ENCODE measurements at places on chromosomes 11 and 22. TPM values are rescaled to one million over a fixed set of nuclear protein-coding genes. Genes with fewer than 3 reads are reported as not detected.
A peak's percentile ranks its signal among the peaks of the same experiment; 100 is the strongest.

ACRV1 gene
- total RNA-seq, result not detected

PLA2G3 gene
- total RNA-seq, result not detected

RAB38 gene
- total RNA-seq, result not detected

CABP7 gene
- 0.11 TPM for total RNA-seq

ANKK1 gene
- 4.6 TPM for total RNA-seq

GRAP2 gene
- 202 TPM for total RNA-seq

DNA sequence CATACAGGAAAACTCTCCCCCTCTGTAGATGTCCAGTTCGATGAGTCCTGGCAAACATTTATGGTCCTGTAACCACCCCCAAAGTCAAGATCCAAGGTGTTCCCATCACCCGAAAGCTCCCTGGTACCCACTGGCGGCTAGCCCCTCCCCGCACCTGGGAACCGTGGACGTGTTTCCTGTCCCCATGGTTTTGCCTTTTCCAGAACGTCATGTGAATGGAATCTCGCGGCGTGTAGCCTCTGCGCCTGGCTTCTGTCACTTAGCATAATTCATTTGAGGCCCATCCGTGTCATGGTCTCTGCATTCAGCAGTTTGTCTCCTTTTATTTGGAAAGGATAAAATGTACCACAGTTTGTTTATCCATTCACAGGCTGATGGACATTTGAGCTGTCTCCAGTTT, 106.3 kb downstream of the KCNQ1 start:
- peaks cover 24% of the 10 kb centered on the region for H3K4me1 ChIP-seq
- no peak for DNase-seq
- no peak overlapping the region for H3K4me3 ChIP-seq
- H3K27me3 ChIP-seq, result no peaks in the 10 kb centered on the region
- H3K36me3 ChIP-seq, result no peaks in the 10 kb centered on the region

DNA sequence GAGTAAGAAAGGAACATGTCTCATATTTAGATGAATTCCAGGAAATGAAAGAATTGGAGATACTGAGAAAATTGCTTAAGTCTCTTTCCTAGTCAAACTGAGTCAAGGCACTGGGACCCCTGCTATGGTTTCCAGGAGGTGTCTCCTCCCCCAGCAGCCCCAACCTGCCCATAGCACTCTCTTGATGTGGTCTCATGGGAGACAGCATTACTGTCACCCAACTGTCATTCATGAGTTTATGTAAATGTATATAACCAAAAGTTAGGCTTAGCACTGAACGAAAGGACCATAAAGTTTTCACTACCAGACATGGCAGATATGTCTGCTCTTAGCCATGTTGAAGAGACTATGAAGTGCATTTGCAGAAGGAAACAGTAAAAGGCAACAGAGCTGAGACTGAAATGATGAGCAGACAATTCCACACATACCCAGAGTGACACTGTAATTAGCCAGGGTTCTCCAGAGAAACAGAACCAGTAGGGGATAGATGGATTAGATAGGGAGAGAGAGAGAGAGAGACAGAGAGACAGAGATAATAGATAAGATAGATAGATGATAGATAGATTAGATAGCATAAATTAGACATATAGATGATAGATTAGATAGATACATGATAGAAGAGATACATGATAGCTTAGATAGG, 328.1 kb downstream of the BRD1 start:
- no peaks in the 10 kb centered on the region for H3K4me1 ChIP-seq
- DNase-seq, result no peak
- H3K36me3 ChIP-seq, result peaks cover 14% of the 10 kb centered on the region

- no peaks in the 10 kb centered on the region for H3K27me3 ChIP-seq
- DNase-seq, result no peak
- H3K4me3 ChIP-seq, result no peak overlapping the region
- H3K4me1 ChIP-seq, result peaks cover 72% of the 10 kb centered on the region
- peaks cover 9% of the 10 kb centered on the region for H3K36me3 ChIP-seq
Observed at GRCh38 chr11:77806993-77807392, 13.5 kb downstream of the RSF1 start.

- H3K4me3 ChIP-seq, result no peak overlapping the region
- DNase-seq, result no peak
- no peaks in the 10 kb centered on the region for H3K27me3 ChIP-seq
- no peak overlapping the region for H3K27ac ChIP-seq
Observed at GRCh38 chr11:20415432-20415831, 27.9 kb downstream of the PRMT3 start.

- no peaks in the 10 kb centered on the region for H3K36me3 ChIP-seq
- no peaks in the 10 kb centered on the region for H3K4me1 ChIP-seq
- H3K4me3 ChIP-seq, result no peak overlapping the region
- no peak overlapping the region for H3K27ac ChIP-seq
Observed at GRCh38 chr22:20145832-20146223, 5.0 kb downstream of the CCDC188 start.

GRCh38 chr11:3091846-3092602, 34.8 kb upstream of the CARS1 start:
- H3K4me3 ChIP-seq, result no peak overlapping the region
- peaks cover 2% of the 10 kb centered on the region for H3K4me1 ChIP-seq
- no peaks in the 10 kb centered on the region for H3K27me3 ChIP-seq
- DNase-seq, result peak; percentile 44

- H3K4me1 ChIP-seq, result no peaks in the 10 kb centered on the region
- DNase-seq, result no peak
- no peaks in the 10 kb centered on the region for H3K36me3 ChIP-seq
- H3K4me3 ChIP-seq, result no peak overlapping the region
Observed at GRCh38 chr11:103545551-103545950, 436.3 kb downstream of the DYNC2H1 start.

GRCh38 chr11:82529936-82530335, 203.7 kb downstream of the FAM181B start:
- H3K4me1 ChIP-seq, result no peaks in the 10 kb centered on the region
- no peak for DNase-seq
- H3K36me3 ChIP-seq, result no peaks in the 10 kb centered on the region
- no peak overlapping the region for H3K4me3 ChIP-seq
- peaks cover 4% of the 10 kb centered on the region for H3K27me3 ChIP-seq

GRCh38 chr11:126893796-126894195, 106.8 kb downstream of the KIRREL3 start:
- no peak overlapping the region for H3K27ac ChIP-seq
- H3K4me1 ChIP-seq, result no peaks in the 10 kb centered on the region
- no peak overlapping the region for H3K4me3 ChIP-seq
- no peaks in the 10 kb centered on the region for H3K36me3 ChIP-seq

DNA sequence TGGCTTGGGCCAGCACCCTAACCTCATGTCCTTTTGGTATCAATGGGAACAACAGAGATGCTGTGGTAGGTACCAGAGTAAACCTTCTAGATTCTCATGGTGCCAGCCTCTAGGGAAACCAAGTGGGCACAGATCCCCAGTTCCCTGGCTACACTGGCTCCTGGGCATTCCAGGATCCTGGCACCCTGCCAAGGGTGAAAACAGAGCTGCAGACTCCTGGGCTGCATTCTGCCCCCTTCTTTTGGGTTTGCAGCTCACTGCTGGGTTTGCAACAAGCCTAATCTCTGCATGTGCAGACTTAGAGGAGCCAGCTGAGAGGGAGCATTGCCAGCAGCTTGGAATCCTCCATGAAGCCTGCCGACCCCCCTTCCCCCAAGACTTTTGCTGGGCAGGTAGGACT, 30.6 kb downstream of the PRDM11 start:
- no peaks in the 10 kb centered on the region for H3K36me3 ChIP-seq
- DNase-seq, result no peak
- H3K27me3 ChIP-seq, result peaks cover 17% of the 10 kb centered on the region
- peaks cover 14% of the 10 kb centered on the region for H3K4me1 ChIP-seq
- H3K4me3 ChIP-seq, result no peak overlapping the region

DNA sequence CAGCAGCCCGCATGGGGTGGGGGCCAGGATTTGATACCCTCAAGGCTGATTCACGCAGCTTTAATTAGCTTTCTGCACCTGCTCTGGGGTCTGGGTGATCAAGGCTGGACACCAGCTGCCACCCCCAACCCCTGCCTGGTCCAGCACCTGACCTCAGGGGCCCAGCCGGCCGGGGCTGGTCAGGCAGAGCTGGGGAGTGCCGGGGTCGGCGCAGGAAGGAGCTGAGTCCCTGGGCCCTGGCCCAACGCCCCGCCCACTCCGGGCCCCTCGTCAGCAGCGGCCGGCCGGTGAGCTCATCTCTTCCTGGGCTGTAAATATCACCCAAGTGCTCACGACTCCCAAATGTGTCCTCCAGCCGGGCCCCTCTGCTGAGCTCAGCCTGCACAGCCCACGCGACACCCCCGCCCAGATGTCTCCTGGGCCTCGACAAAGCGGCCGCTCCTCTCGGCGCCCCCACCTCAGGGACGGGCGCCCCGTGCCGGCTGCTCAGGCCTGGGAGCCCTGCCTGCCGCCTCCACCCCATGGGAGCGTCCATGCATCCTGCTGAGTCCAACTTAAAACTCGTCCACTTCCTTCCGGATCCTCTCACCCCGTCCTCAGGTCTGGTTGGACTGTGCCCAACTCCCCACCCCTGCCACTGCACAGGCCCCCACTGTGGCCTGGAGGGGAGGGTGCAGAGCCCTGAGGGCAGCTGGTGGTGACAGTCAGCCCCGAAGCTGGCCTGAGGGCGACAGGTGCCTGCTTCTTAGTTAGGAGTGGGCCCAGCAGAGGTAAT, 29.0 kb downstream of the RTN4R start:
- no peaks in the 10 kb centered on the region for H3K36me3 ChIP-seq
- no peaks in the 10 kb centered on the region for H3K27me3 ChIP-seq
- H3K4me1 ChIP-seq, result peaks cover 41% of the 10 kb centered on the region
- H3K27ac ChIP-seq, result peak overlapping the region; percentile 89
- H3K4me3 ChIP-seq, result peak overlapping the region; percentile 59

GRCh38 chr22:27399161-27399560, 402.4 kb downstream of the MN1 start:
- H3K36me3 ChIP-seq, result no peaks in the 10 kb centered on the region
- H3K4me3 ChIP-seq, result no peak overlapping the region
- H3K27ac ChIP-seq, result no peak overlapping the region
- H3K27me3 ChIP-seq, result peaks cover 15% of the 10 kb centered on the region
- peaks cover 4% of the 10 kb centered on the region for H3K4me1 ChIP-seq
- DNase-seq, result no peak

DNA sequence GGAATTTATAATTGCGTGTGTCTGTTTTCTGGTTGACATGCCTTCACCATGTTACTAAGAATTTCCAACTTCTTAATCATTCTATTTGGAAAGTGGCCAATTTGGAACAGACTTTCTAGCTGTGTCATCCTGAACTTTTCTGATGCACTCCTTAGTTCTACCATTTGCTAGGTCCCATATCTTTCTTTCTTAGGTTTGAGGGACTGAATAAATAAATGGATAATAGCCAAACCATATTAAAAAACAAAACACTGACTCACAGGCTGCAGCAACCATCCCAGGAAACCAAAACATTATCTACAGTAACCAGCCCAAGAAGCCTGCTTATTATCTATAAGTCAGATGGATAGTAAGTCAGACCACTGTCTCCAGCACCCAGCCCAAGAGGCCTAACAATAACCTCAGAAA, 57.5 kb upstream of the PLET1 start:
- H3K4me3 ChIP-seq, result no peak overlapping the region
- no peaks in the 10 kb centered on the region for H3K36me3 ChIP-seq
- no peak overlapping the region for H3K27ac ChIP-seq
- DNase-seq, result no peak
- no peaks in the 10 kb centered on the region for H3K27me3 ChIP-seq

- H3K27me3 ChIP-seq, result no peaks in the 10 kb centered on the region
- H3K27ac ChIP-seq, result peak overlapping the region; percentile 24
Observed at GRCh38 chr11:102422817-102423712, 29.5 kb downstream of the TMEM123 start.

- no peaks in the 10 kb centered on the region for H3K36me3 ChIP-seq
- peaks cover 4% of the 10 kb centered on the region for H3K4me1 ChIP-seq
- H3K27ac ChIP-seq, result no peak overlapping the region
- no peak for DNase-seq
- peaks cover 5% of the 10 kb centered on the region for H3K27me3 ChIP-seq
- H3K4me3 ChIP-seq, result no peak overlapping the region
Observed at GRCh38 chr11:620935-621814, 3.6 kb downstream of the CDHR5 start.

DNA sequence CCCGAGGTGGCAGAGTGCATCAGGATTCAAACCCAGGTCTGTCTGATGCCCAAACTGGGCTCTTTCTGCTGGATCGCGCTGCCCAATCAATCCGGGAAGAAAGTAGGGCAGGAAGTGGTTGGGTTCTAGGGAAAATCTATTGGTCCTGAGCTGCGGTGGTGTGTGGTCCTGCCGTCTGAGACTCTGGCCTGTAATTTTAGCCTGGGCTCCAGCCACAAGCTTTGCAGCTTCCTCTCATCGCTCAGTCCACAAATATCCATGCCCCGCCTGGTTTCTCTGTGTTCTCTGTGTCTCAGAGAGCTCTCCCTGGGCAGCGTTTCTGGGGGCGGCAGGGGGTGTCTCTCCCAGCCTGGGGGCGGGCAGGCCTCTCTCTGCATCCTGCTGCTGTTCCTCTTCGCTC, 18.7 kb downstream of the CACNG2 start:
- H3K36me3 ChIP-seq, result no peaks in the 10 kb centered on the region
- H3K4me3 ChIP-seq, result no peak overlapping the region
- H3K4me1 ChIP-seq, result no peaks in the 10 kb centered on the region
- peaks cover 66% of the 10 kb centered on the region for H3K27me3 ChIP-seq
- no peak overlapping the region for H3K27ac ChIP-seq

DNA sequence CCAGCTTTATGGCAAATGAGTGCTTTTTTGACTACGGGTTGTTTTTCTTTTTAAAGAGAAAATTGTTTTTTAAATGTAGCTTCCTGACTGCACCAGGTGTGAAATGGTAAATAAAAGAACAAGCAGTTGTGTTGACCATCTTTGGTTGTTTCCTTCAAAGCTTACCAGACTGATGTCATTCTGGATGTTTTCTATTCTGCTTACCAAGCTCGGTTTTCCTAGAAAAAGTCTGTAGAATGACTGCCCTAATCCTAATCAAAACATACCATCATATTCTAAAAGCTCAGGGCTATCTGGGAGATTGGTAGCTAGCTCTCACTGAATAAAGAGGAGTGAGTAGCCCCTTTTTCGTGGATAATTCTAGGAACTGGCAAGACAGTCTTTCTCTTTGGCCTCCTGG, 77.7 kb downstream of the GAB2 start:
- no peak overlapping the region for H3K27ac ChIP-seq
- H3K27me3 ChIP-seq, result no peaks in the 10 kb centered on the region
- no peaks in the 10 kb centered on the region for H3K4me1 ChIP-seq
- no peak overlapping the region for H3K4me3 ChIP-seq

- H3K4me1 ChIP-seq, result peaks cover 66% of the 10 kb centered on the region
- DNase-seq, result no peak
- H3K4me3 ChIP-seq, result no peak overlapping the region
- H3K27me3 ChIP-seq, result no peaks in the 10 kb centered on the region
- H3K27ac ChIP-seq, result no peak overlapping the region
- H3K36me3 ChIP-seq, result peaks cover 7% of the 10 kb centered on the region
Observed at GRCh38 chr11:83047515-83048225, 24.0 kb downstream of the RAB30 start.

GRCh38 chr11:95450547-95451123, 219.6 kb upstream of the SESN3 start:
- no peak overlapping the region for H3K4me3 ChIP-seq
- no peaks in the 10 kb centered on the region for H3K27me3 ChIP-seq
- no peaks in the 10 kb centered on the region for H3K36me3 ChIP-seq
- no peak overlapping the region for H3K27ac ChIP-seq
- DNase-seq, result no peak

- no peak overlapping the region for H3K4me3 ChIP-seq
- H3K27ac ChIP-seq, result no peak overlapping the region
- H3K27me3 ChIP-seq, result peaks cover 10% of the 10 kb centered on the region
Observed at GRCh38 chr11:123338266-123338800, 91.7 kb upstream of the GRAMD1B start.

Data from naive thymus-derived CD8-positive, alpha-beta T cell (primary cell).